Fibroblast of villous mesenchyme (primary cell): ENCODE measurements at places on chromosomes 1 and 21. TPM values are rescaled to one million over a fixed set of nuclear protein-coding genes. Genes with fewer than 3 reads are reported as not detected.

- DNase-seq: no peak
These were observed 331.6 kb upstream of the BRINP3 start for GRCh38 chr1:190809312-190809711.

DNA sequence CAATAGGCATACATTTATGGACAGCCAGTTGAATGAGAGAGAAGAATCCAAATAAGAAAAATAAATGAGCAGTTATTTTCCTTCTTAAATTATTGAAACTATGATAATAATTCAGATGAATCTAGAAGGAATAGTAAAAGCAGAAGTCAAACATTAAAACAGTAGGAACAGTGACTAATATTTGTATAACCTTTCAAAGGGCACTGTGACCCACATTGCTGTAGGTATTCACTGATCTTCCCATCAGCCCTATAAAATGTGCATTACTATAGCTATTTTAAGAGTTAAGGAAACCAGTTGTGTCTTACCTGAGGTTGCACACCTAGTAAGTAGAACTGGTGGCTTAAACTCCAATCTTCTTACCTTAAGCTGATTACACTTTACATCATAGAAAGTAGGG is 102.8 kb upstream of the ARTN start:
- DNase-seq: no peak

DNA sequence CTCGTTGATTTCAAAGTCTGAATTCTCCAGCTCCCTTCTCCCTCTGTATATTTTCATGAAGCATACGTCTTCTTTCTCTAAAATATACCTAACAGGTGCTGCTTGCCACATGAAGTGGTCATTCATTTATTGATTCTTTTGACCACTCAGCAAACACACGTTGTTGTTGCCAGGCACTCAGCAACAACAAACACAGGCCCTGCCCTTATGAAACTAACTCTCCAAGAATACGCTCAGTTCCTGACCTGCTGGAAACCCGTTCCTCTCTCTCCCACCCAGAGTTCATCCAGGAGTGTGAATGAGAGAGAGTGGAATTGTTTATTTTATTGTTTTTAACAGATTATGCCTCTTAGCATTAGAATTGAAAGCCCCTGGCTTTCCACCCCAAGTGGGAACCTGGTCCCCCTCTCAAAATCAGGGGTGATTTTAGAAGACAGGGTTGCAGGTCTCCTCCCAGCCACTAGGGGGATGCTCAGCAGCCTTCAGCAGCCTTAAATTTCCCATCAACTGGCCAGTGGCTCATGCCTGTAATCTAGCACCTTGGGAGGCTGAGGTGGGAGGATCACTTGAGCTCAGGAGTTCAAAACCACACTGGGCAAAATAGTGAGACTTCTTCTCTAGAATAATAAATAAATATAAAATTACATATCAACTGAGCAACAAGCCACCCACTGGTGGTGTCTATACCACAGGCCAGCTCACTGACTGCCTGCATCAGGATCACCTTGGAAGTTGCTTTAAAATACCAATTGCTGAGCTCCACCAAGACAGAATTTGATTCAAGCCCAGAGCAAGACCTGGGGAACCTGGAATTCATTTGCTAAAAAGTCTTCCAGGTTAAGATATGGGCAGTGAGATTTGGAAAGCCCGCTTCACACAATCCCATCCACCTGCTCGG is 181.0 kb upstream of the KLHDC7A start:
- DNase-seq: no peak

DNA sequence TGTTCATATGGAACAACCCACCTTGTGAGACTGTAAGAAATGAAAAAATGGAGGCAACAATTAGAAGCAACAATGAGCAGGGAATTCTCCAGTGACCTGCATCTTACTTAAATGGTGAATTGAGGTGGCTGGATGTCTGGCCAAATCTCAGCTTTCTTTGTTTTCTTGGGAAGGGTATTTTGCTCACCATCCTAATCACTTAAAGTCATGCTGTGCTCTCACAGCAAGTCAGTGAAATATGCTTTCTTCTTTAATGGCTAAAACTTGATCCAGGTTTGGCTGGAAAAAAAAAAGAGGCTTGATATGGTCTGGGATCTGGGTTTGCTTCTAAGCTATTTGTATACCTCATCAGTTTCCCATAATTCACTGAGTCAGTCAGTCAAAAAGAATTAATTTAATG is 124.8 kb downstream of the ESRRG start:
- no peak for DNase-seq

ASTN1 gene
- not detected in 2 replicates for total RNA-seq

RNF186 gene
- total RNA-seq: not detected in 2 replicates
